ENCODE measurements at places on chromosomes 7 and 10.

GRCh38 chr7:139943401-139943800 lies 114.3 kb downstream of the TBXAS1 start:
- no peak for DNase-seq

DNA sequence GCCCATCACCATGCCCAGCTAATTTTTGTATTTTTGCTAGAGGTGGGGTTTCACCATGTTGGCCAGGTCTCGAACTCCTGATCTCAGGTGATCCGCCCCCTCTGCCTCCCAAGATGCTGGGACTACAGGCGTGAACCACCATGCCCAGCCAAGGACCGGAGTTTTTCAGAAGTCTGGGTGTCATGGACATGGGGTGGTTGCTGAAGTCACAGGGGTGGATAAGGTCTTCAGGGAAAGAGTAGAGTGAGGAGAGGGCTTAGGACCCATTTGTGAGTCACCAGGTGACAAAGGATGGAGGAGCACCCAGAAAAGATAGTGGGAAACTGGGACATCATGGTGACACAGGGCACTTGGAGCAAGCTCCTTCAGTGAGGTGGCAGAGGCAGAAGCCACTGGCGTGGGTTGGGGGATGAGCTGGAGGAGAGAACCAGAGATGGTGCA lies 2.8 kb upstream of the GPRIN2 start:
- DNase-seq, result no peak

- no peak for DNase-seq
Measured at GRCh38 chr7:15652776-15653290, 33.6 kb downstream of the MEOX2 start.

- DNase-seq, result no peak
Measured at GRCh38 chr7:1843921-1844335, 173.9 kb downstream of the ELFN1 start.

DNA sequence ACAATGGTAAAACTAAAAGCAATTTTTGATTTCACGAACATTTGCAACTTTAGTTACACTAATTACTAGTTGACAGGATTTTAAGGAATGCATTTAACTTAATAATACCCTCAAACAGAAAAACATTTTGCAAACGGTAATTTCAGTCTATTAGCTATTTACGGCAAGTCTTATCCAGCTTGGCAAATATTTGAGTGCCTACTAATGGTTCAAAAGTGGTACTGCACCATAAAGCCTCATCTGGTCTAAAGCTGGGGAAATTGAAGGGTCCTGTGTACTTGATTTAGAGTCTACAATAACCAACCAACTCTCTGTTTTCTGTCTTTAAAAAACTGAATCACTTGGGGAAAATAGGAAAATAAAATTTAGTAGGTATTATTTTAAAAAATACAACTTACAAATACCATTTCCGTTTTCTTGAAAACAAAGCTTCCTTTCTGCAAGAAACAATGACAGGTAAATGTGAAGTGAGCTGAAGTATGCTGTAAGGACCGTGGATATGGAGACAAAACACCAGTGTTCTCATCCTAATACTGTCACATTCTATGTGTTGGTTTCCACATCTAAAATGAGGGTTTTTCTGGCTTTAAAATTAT lies 142.3 kb downstream of the VPS50 start:
- no peak for DNase-seq

DNA sequence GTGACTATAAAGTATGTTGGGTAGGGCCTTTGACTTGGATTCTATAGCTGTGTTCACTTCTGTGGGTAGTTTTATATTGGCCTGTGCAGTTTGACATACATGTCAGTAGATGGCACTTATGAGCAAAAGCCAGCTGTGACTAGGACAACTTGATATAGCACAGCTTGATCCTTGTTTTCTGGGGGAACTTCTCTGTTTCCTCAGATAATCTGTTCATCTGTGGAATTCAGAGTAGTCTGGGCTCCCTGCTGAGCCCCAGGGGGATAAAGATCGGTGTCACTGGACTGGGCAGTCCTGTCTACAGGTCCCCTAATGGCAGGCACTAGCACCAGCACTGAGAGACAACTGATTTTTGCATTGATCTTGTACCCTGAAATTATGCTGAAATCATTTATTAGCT lies 25.4 kb downstream of the CYP2C9 start:
- no peak for DNase-seq

GRCh38 chr10:19970717-19971116 lies 154.5 kb downstream of the PLXDC2 start:
- no peak for DNase-seq

DNA sequence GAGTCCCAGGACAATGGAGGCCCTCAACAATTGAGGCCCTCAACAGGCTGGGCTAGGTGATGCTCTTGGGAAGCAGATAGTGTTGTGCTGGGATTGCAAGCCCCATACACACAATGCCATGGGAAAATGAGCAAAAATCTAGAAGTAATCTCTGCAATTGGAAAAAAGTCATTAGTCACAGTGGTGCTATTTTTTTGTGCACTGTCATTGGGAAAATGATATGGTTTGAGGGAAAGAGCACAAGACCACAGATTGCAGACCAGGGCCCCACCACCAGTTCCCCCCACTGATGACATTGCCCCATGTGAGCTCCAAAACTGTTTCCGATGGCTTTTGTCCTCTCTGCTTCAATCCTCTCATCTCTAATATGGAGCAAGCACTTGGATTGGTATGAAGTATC lies 1.9 kb downstream of the KCTD7 start:
- DNase-seq, result no peak
